ENCODE measurements at places on chromosomes 2 and 18. TPM values are rescaled to one million over a fixed set of nuclear protein-coding genes. Genes with fewer than 3 reads are reported as not detected.
A peak's percentile ranks its signal among the peaks of the same experiment; 100 is the strongest.

The GAL3ST2 gene
- total RNA-seq: not detected

The SERPINB4 gene
- total RNA-seq: 0.05 TPM

DNA sequence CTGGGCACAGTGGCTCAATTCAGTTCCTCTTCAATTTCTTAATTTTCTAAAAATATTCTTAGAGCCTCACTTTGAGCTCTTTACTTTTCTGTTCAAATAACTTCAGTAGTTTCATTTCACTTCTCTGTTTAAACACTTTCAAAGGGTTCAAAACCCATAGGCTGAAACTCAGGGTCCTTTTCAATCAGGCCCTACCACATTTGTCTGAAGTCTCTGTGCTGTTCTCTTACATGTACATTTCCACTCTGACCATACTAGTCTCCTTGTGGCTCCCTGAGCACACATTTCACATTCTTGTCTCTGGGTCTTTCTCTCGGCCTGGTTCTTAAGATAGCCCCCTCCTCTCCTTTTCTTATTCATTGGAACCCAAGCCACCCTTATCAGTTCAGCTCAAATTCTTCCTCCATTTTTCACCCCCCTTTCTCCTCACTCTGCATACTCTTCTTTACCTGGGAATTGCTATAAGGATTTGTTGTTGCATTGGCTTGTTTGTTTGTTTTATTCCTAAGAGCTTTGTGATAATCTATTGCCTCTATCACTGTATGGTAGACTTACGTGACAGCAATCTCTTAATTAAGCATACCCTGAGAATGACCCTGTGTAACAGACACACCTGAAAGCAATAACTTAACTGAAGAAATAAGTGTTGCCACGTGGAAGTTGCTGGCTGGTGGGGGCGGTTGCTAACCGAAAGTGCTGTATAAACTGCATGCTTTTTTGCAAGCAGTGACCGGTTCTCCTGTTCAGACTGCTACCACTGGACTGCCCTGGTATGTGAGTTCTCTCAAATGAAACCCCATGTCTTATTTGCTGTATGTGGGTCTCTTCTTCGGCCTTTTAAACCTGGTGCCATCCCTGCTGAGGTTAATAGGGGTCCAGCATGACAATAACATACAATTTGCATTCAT lies 27.7 kb upstream of the ACADL start:
- DNase-seq: no peak

DNA sequence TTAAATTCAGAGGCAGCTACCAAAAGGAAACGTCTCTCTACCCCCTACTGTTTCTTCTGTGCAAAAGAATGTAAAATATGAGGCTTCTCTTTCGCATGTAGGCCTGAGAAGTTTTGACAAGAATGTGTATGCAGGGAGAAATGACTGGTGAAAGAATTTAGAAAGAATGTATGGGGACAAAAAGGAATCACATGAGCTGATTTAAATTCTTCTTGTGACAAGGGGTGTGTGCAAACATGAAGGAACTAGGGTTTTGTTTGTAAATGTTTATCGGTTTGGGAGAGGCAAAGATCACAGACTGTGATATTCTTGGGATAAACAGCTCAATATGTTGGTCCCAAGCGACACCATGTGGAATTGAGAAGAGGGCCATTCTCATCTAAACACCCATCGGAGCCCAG lies 345.2 kb upstream of the VRK2 start:
- peak; percentile 40 for DNase-seq

GRCh38 chr18:48168861-48169260 lies 238.4 kb upstream of the SMAD2 start:
- no peak for DNase-seq

GRCh38 chr2:95354925-95355324 lies 47.6 kb upstream of the FAHD2A start:
- no peak for DNase-seq
